ENCODE measurements at places on chromosomes 6 and 20.

DNA sequence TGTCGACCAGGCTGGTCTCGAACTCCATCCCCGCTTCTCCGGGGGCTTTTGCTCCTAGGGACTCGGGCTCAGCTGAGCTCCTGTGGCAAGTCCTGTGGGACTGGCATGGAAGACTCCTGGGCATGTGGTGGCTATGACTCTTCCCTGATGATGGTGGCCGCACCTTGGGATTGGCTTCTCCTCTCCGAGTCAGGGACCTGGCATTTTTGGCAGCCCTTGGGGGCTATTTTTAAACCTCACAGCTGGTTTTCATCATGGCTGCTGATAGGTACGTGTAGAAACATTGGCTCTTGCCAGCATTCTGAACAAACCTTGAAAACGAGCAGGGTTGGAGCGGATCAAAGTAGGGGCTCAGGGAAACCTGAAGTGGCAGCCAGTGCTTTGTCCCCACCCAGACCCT is 54.1 kb downstream of the RBM38 start:
- DNase-seq = no peak

DNA sequence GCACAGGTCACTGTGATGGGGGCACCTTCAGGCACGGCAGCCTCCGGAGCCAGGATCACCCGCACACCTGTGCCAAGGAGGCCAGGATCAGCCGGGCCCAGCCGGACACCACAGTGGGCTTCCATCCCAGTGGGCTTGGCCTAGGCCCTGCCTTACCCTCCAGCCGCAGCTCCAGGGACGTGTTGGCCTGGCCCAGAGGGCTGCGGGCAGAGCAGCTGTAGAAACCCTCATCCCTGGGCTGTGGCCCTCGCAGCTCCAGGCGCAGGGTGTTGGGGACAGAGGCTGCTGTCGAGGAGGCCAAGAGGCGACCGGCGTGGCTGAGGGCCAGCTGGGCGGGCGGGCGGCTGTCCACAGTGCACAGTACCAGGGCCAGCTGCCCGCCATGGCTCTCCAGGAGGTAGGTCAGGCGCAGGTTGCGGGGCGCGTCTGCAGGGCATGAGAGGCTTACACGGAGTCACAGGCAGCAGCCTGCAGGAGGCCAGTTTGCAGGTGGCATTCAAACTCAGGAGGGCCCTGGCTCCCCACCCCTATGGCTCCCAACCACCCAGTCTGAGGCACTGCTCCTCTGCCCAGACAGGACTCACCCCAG is 11.0 kb upstream of the ADAM33 start:
- DNase-seq = no peak

GRCh38 chr6:31247813-31248212 is 24.1 kb downstream of the HLA-C start:
- DNase-seq = no peak

DNA sequence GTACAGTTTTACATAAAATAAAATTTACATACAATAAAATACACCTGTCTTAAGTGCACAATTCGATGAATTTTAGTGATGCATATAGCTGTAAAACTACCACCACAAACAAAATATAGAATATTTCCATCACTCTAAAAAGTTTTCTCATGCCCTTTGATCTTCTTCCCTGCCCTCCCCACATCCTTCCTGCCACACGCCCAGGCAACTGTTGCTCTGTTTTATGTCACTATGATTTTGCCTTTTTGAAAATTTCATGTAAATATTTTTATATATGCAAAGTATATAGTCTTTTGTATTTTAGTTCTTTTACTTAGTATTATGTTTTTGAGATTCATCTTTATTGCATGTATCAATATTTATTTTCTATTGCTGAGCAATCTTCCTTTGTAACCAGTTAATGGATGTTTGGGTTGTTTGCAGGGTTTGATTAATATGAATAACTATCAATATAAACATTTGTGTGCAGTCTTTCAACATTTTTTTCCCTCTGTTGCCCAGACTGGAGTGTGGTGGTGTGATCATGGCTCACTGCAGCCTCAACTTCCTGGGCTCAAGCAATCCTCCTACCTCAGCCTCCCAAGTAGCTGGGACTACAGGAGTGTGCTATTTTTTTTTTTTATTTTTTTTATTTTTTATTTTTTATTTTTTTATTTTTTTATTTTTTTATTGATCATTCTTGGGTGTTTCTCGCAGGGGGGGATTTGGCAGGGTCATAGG is 23.8 kb upstream of the SAMHD1 start:
- DNase-seq = peak; percentile 32

- DNase-seq = no peak
These were observed 6.2 kb downstream of the SNTA1 start for GRCh38 chr20:33437141-33437911.

DNA sequence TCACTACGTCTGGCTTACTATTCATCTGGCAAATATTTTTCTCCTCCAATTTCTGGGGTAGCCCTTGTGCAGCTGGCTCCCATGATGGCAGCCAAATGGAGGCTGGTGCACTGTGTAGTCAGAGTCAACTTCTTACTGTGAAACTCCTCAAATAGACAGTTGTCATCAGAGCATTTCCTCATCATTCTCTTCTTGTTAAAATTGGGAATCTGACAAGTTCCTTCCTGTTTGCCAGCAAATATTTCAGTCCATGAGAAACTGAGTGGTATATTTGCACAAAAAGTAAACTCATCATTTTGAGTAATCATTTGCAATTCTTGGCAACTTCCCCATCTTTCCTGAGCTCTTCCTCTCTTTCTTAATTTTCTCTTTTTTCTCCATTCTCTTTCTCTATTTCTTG is 394.9 kb upstream of the RGS17 start:
- no peak for DNase-seq

DNA sequence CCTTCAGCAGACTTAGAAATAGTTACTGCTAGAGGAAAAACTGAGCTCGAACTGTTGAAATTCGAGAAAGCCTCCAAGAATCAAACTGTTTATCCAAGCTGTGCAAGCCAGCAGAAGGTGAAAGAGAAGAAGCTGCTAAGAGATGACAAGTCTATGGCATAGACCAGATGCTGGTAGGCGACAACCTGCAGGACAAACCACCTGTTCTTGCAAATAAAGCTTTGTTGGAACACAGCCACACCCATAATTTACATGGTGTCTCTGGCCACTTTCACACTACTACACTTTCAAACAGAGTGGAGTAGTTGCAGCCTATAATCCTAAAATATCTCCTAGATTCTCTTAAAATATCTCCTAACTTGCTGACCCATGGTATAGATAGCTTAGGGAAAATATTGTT is 33.3 kb downstream of the TNFRSF21 start:
- no peak for DNase-seq

- DNase-seq = no peak
These were observed 60.9 kb upstream of the TXNDC5 start for GRCh38 chr6:7971499-7971898.

DNA sequence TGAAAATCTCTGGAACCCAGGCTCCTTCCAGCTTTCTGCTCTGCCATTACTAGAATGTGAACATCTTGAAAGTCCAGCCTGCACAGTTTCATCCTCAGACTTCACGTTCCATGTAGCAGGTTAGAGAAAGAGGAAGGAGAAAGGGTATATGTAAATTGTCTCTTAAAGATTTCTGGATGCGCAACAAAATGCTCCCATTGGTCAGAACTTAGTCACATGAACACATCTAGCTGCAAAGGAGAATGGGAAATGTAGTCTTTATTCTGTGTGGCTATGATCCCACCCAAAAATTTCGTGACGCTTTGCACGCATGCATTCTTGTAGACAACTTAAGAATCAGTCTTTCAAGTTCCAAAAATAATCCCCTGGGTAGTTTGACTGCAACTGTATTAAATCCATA is 46.4 kb upstream of the CHD6 start:
- DNase-seq = no peak

- peak; percentile 92 for DNase-seq
These were observed 11.5 kb downstream of the PRDM1 start for GRCh38 chr6:106097411-106098231.

GRCh38 chr6:163602851-163603250 is 188.3 kb downstream of the QKI start:
- no peak for DNase-seq

GRCh38 chr6:106178900-106179299 is 92.8 kb downstream of the PRDM1 start:
- no peak for DNase-seq

DNA sequence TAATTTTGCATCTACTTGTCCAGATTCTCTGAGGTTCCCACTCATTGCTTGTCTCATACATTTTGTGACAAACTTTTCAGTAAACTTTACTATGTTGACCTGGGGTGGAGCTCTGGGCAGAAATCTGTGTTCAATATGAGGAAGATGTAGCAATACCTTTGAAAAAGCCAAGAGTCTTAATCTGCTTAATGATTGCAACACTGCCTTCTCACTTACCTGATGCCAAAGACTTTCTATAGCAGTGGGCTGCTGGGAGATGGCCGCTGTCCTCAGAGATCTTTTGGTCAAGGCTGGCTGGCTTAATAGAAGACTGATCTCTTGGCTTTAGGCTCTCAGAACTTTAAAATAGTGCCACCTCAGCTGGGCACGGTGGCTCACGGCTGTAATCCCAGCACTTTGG is 70.1 kb upstream of the RBM24 start:
- no peak for DNase-seq

- no peak for DNase-seq
These were observed 48.9 kb upstream of the EPHA7 start for GRCh38 chr6:93468291-93468690.

- no peak for DNase-seq
These were observed 123.6 kb downstream of the FOXA2 start for GRCh38 chr20:22460803-22461202.

GRCh38 chr6:153957394-153957793 is 81.6 kb upstream of the OPRM1 start:
- no peak for DNase-seq

DNA sequence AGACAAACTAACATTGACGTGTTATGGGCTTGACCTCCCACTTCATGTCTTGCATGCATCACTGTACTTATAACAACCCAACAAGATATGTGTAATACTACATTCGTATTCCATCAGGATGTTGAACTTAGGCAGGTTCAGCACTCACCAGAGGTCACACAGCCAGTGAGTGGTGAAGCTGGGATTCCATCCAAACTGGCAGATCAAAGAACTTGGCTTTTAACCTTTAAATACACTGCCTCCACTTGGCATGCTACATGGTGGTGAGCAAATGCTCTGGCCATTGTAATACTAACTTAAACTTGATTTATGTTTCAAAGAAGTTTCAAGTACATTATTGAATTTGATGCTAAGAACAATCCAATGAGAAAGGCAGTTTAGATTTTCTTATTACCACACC is 10.7 kb upstream of the HDDC2 start:
- no peak for DNase-seq

DNA sequence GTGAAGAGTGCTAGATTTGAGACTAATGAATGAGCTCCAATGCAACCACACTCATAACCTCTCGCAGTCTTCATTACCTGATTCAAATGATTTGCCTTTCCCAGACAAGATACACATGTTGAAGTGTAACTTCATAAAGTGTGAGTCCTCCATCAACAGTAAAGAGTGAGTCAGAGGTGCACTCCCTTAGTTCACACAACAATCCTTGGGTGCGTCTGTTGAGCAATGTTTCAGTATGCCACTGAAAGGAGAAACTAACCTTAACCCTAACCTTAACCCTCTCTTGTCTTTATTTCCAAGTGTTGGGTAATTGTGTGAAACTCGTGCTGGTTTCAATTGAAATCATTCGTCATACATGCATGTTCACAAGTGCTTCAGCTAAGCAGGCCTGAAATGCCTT is 21.0 kb upstream of the RIN2 start:
- DNase-seq = peak; percentile 69

DNA sequence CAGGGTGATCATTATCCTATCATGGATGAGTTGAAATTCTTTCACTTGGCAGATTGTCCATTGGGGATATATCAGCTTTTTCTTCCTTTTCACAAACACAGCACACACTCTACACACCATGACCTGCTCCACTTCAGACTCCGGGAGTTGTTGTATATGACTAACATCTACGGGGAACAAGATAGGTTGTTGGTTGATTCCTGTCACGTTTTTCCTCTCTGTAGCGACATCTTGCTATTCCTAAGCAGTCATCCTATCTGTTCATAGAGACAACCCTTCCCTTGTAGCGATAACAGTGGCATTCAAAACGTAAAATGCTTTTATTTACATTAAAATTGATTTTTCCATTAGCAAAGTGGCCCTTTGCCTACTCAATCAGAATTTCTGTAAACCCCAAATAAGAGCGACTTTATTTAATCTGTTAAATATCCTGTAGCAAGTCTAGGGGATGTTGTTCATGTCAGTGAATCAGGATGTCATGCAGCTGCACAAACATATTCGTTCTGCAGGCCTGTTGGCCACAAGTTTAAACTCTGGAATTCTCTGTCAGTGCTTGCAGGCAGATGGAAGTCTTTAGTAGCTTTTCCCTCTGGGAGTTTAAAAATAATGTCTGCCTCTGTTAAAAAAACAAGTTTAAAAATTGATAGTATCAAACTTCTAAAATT is 23.1 kb downstream of the PHACTR2 start:
- no peak for DNase-seq

- no peak for DNase-seq
These were observed 7.5 kb downstream of the ID4 start for GRCh38 chr6:19844689-19845088.

DNA sequence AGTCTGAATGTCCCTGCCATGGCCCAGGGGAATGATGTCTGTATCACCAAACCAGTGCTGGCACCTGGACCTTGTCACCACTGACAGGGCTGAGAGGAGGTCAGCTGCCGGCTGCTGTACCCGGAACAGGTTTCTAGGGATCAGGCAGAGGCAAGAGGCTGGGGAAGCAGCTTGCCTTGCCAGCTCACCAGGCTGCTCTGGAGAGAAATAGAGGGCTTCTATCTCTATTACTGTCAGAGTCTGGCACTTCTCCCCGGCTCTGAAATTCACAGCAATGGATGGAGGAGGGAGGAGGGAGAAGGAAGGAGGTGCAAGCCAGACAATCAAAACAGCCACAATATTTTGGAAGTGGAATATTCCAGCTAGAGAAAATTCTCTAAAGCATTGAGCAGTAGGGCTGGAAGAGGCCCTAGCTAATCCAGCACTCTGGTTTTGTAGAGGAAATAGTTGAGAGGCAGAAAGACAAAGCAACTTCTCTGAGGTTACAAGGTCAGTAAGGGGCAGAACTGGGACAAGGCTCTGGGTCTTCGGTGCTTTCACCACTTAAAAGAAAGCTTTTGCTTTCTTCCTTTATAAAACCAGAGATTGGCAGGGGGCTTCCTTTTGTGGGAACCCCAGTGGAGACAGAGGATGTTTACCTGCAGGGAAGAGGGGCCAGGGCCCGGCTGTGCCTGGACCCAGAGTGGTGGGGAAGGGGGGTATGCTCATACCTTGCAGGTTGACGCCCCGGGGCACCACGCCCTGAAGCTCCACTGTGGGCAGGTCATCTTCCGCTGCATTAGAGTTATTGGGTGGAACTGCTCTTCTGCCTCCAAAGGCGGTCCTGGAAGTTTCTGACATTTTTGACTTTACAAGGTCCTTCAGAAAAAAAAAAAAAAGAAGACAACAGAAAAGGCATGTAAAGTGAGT is 2.4 kb downstream of the F13A1 start:
- DNase-seq = no peak

DNA sequence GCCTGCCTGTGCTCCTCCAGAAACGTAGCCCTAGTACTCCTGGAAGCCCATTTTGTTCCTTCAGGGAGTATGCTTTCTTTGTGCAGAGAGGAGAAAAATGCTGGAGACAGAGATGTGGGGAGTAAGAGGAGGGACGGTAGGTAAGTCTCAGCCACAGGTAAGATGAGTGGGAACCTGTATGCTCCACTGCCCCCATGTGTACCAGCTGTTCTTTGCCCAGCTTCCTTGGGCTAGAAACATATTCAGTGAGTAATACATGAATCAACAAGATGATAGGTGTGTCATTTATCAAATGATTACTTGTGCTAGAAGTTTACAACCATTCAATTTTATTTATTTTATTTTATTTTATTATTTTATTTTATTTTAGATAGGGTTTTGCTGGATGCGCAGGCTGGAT is 13.6 kb upstream of the CEP85L start:
- DNase-seq = peak; percentile 8
